Stimulated activated CD4-positive, alpha-beta T cell treated with anti-CD3 and anti-CD28 coated beads, TNF-alpha, amount 100 ng/mL, for 1 hour (primary cell): ENCODE measurements at places on chromosomes 7 and 10.

- no peak for DNase-seq
These were observed 19.4 kb upstream of the MINDY3 start for GRCh38 chr10:15879663-15880062.

GRCh38 chr7:127760436-127761031 lies 108.5 kb downstream of the SND1 start:
- DNase-seq, result no peak

DNA sequence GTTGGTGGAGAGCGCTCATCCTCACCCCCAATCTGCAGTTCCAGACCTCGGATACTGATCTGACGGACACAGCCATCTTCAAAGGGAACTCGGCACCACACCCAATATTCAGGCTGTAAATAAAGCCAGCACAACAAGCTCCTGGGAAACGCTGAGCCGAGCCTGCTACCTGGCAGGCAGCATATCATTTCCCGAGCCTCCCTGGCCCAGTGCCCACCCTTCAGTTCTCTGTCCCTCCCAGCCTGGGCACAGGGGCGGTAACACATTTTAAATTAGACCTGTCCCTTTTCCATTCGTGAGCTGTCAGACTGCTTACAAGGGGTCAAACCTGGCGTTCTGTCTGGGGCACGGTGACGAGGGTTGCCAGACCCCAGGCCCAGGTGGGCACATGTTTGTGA lies 250.5 kb downstream of the ARHGAP12 start:
- DNase-seq, result no peak

- no peak for DNase-seq
These were observed 253.4 kb downstream of the DOCK4 start for GRCh38 chr7:111952783-111953182.

DNA sequence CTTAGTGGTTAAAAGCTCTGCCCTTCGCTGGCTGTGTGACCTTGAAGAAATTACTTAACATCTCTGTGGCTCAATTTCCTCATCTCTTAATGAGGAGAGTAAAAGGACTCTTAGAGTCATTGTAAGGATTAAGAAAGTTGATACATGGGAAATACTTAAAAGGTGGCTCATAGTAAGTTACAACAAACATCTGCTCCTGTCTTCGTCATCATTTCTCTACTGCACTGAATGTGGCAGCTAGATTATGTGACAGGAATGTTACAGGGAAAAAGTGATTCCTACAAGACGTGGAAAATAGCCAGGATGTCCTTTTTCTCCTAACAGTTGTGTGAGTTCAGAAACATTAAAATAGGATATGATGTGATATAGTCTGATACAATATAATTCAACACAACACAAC lies 184.7 kb downstream of the FRMD4A start:
- DNase-seq, result no peak

- no peak for DNase-seq
These were observed 13.2 kb downstream of the LAMB1 start for GRCh38 chr7:107989618-107990373.

DNA sequence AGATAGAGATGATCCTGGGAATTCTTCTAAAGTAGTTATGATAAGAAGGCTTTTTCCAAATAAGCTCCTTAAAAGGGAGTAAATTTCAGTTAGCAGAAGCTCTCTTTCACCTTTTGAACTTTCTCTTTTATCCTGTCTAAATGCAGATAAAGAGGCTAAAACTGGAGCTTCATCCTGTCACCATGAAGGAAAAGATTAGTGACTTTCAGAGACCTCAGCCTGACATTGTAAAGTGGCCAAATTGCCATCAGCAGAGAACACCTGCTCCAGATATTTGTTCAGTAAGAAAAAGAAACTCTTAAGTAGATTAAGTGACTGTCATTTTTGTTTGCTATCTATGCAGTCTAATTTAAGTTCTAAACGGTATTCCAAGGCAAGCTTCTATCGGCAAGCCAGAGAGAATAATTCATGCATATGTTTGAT lies 18.3 kb downstream of the VWDE start:
- DNase-seq, result no peak

DNA sequence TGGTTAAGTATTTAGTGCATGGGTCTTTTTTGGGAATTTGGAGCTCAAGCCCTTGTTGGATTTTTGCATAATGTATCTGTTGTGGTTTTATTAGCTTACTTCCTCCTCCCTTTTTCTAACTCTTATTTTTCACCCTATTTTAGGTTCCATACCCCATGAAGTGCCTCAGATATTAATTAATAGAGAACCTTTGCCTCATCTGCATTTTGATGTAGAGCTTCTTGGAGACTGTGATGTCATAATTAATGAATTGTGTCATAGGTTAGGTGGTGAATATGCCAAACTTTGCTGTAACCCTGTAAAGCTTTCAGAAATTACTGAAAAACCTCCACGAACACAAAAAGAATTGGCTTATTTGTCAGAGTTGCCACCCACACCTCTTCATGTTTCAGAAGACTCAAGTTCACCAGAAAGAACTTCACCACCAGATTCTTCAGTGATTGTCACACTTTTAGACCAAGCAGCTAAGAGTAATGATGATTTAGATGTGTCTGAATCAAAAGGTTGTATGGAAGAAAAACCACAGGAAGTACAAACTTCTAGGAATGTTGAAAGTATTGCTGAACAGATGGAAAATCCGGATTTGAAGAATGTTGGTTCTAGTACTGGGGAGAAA lies 28.0 kb downstream of the SIRT1 start:
- no peak for DNase-seq

- no peak for DNase-seq
These were observed 11.0 kb upstream of the RASSF4 start for GRCh38 chr10:44948642-44949041.

DNA sequence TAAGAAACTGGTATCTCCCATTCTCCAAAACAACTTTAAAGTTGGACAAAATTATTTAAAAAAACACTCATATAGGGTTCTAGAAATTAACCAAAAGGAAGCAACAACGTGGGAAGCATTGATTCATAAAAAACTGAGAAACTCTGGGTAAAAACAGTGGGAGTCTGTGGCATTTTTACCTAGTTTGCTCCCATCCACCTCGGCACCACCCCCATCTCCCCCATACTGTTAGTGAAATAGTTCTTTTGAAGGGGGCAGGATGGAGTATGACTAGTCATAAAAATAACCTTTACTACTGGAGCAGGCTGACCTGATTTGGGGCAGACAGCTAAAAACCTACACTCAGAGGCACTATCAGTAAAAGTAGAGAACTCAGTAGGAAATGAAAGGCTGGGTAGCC lies 123.2 kb downstream of the AVL9 start:
- no peak for DNase-seq

DNA sequence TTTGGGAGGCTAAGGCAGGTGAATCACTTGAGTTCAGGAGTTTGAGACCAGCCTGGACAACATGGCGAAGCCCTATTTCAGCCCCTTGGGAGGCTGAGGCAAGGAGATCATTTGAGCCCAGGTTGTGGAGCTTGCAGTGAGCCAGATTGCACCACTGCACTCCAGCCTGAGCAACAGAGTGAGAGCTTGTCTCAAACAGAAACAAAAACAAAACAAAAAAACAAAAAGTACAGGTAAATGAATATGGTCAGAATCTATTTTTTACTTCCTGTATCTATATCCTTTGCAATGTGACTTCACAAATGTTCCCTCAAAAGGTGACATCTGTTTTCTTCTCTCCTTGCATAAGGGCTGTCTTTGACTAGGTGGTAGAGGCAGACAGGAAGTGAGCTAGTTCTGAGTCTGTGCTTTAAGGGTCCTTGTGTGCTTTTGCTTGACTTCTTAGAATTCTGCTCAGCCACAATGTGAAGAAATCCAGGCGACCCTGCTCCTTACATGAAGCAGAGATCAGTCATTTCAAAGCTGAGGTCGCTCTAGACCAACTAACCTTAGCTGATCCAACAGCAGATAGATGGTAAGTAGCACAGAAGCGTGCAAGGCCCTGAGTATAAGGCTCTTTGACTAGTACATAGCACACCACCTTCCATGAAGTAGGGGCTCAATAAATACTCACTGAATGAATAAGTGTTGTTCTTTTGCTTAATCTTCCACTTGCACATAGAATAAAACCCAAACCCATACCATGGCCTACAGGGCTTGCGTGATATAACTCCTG lies 423.2 kb upstream of the PCDH15 start:
- no peak for DNase-seq

- no peak for DNase-seq
These were observed 11.2 kb upstream of the HUS1 start for GRCh38 chr7:47990592-47990991.

GRCh38 chr10:74365109-74365508 lies 214.1 kb downstream of the ADK start:
- no peak for DNase-seq

DNA sequence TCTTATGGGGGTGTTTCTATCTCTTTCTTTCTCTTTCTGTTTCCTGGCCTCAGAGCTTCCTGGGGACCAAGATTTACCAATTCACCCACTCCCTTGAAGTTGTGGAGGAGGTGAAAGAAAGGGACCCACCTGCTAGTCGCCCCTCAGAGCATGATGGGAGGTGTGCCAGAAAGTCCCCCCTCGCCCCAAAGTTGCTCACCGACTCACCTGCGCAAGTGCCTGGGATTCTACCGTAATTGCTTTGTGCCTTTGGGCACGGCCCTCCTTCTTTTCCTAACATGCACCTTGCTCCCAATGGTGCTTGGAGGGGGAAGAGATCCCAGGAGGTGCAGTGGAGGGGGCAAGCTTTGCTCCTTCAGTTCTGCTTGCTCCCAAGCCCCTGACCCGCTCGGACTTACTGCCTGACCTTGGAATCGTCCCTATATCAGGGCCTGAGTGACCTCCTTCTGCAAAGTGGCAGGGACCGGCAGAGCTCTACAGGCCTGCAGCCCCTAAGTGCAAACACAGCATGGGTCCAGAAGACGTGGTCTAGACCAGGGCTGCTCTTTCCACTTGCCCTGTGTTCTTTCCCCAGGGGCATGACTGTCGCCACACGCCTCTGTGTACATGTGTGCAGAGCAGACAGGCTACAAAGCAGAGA lies 12.2 kb downstream of the AQP1 start:
- DNase-seq, result no peak

DNA sequence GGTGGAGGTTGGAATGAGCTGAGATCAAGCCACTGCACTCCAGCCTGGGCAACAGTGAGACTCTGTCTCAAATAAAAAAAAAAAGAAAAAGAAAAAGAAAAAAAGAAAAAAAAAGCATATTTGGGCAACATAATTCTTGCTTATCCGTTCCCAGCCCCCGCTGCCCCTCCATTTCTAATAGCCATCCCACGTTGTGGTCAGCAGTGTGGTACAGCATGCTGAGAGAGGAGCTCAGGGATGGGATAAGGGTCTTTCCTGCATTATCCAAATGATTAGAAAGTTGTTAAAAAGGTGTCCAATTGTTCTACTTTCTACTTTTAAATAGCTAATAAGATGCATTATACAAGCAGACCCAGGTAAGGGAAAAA lies 104.9 kb upstream of the ZNF92 start:
- DNase-seq, result no peak

DNA sequence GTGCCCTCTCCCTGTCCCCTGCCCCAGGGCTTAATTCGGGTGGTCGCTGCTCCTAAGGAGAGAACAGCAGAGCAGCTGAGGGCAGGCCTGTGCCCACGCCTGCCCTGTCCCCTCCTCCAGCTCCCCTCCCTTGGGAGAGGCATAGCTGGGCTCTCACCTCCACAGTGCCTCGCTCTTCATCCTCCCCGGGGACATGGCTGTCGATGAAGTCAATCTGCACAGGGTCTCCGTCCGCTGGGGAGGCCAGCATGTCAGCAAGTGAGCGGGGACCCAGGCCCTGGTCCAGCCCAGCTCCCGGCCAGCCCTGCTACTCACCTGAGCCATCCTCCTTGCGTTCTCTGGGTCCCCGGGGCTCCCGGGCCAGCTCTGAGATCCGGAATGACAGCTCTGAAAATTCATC lies 3.8 kb upstream of the SAP25 start:
- no peak for DNase-seq

DNA sequence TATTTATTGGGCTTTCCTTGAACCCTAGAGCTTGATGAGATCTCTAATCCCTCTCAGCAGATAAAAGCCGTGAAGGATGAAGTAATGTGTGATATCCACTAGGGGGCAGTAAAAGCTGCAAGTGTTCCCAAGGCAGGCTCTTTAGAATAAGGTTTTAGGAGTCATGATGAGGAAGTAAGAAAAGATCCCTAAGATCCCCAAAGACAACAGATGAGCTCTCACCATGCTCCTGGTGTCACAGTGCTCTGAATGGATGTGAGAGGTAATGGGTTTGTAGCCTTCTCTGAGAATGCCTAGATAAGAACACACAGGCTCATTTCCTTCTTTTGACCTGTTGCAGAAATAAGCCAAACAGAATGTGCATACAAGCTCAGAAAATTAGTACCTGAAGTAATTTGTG lies 70.4 kb upstream of the ITPRID1 start:
- DNase-seq, result no peak

DNA sequence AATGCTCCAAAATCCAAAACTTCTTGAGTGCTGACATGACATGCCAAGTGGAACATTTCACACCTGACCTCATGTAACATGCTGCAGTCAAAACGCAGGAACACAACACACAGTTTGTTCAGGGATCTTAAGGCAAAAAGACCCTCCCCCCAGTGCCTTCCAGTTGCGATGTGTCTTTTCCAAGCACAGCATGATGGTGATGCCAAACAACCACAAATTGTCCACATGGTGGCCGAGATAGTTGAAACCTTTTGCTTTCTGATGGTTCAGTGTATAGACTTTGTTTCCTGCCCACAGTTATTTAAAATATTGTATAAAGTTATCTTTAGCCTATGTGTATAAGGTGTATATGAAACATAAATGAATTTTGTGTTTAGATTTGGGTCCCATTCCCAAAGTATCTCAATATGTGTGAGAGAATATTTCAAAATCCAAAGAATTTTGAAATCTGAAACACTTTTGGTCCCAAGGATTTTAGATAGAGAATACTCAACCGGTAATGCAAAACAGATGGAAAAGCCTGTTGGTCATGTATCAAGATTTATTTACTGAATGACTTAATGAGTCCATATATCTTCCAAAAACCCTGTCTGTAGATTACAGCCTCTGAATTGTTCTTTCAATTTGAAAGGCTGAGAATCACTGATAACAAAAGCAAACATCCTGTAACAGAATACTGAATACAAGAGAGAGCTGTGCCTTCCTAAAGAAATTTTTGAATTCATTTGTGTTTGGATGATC lies 93.4 kb upstream of the OIT3 start:
- no peak for DNase-seq

DNA sequence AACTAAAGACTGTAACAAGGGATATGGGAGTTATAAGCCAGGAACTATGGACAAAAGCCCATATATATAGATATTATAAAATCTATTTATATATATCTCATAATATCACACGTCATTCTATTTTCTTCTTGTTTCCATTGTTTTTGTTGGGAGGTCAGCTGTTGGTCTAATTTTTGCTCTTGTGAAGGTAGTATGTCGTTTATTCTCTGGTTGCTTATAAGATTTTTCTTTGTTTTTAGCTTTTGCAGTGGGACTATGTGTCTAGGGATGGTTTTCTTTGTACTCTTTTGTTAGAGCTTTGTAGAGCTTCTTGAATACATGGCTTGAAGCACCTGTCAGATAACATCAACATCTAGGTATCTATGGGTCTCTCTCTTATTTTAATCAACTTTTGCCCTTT lies 14.0 kb downstream of the ARL4A start:
- DNase-seq, result no peak
